ENCODE measurements at places on chromosomes 7 and 10.

DNA sequence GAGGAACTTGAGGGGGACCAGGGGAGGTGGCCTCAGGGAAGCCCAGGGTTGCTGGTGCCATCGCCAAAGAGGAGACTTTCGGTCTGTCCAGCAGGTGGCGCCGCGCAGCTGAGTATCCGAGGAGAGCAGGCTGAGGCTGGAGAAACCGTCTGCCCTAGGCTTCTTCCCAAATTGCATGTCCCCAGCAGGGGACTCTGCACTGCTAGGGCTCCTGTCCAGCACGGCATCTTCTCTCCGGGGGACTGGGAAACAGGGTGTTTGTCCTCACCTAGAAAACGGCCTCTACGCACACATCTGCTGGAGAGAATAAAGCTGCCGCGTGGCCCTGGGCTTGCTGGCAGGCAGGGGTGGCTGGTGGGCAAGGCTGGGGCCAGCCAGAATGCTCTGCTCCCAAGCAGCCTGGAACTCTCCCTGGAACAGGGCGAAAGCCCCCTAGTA, 161.9 kb downstream of the SH2D4B start:
- peak; percentile 12 for DNase-seq

DNA sequence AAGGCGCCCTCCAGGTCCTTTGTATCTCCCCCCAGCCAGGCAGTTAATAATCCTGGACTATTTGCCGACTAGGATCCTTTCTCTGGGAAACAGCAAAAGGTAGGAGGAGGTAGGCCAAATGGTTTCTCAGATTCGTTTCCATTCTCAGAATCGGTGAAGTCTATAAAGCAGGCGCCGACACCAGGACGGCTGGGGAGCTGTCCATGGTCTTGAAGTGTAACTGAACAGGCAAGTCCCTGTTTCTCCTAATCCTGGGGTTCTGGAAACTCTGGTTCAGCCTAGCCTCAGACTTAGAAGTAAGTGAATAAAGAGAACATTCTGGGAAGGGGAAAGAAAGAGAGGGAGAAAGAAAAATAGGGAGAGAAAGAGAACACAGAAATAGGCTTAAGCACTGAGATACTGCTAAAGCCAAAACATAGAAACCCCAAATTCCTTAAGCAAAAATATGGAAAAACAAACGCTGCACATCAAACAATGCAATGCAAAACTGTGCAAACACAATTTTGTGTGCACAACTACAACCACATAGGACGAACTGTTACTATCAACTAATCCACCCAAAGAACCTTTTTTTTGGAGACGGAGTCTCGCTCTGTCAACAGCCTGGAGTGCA, 11.1 kb upstream of the INA start:
- DNase-seq: no peak

- no peak for DNase-seq
Observed at GRCh38 chr7:139771001-139771956, 6.5 kb downstream of the HIPK2 start.

DNA sequence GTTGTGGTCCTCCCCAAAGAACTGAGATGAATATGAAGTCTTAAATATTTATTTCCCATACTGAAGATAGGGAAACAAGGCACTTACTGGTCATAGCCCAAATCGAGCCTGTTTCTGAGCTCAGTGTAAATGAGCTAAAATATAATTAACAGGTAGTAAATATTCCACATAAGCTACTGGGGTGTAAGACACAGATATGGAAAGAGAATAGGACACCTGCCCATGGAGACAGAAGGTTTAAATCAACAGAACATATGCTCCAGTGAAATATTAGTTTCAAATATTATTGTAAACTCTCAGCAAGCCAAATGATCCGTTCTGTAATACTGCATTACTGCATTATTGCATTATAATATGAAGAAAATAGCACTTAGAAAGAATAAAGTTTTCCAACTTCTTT, 537.9 kb downstream of the ANKRD7 start:
- DNase-seq: no peak

GRCh38 chr7:128003167-128003566, 28.1 kb downstream of the LRRC4 start:
- no peak for DNase-seq

DNA sequence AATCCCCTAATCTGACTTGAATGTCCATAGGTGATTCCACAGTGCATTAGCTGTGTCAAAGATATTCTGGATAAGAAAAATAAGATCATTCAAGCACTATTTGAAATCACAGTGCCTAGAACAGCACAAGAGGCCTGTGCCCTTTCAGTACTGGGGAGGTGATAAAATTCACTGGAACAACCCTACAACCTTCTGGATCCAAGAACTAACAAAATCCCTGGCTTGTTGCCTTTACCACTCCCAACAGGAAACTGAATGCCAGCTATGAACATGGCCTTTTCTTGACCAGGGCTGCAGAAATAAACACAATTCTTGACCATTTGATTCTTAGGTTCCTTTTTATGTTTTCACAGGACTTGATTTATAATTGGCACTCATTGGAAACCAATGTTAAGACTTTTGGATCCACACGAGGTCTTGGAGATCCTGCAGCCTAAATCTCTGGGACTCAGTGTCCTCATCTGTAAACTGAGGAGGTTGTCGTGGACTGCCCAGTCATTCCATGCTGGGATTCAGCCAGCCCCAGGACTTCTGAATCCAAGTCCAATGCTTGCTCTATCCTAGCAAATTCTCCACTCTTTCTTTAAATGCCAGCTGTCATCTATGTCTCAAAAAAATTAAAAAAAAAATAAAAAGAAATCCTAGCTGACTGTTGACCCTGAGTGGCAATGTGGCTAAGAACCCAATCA, 624.7 kb downstream of the KCNMA1 start:
- DNase-seq: no peak

GRCh38 chr10:72883861-72884260, 9.7 kb upstream of the OIT3 start:
- DNase-seq: no peak

- DNase-seq: peak; percentile 1
Observed at GRCh38 chr10:74502963-74503608, 323.3 kb upstream of the KAT6B start.

DNA sequence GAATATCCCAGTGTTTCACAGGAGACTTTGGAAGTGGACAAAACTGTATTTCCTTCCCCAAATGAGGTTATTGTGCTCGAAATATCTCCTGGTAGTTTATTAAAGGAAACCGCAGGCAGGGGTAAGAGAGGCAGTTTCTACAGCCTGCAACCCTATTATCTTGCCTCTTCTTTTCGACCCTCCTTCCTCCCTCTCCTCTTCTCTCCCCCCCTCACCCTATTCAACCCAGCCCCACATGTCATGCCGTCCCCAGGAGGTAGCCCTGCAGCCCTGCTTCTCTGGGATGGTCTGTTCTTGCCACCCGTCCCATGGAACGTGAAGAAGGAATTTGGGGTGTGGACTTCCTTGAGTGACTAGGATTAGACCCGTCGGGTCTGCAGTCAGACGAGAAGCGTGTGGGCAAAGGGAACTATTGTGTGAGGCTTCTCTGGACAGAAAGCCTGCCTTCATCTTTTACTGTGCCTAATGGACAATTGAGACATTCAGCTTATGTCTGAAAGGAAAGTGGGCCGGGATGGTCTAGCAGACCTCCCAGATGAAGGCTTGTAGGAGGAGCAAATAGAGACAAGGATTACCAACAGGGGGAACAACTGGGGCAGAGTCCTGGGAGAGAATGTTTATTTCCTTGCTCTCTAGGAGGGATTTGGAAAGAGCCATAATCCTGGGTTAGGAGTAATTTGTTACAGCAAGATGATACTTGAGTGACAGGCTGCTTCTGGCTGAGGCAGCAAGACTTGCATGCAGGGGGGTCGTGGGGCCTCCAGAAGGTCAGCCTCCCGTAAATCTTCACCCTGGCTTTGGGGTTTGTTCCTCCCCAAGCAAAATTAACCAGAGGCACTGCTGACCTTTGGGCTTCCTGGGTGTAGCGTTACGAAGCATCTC, 77.8 kb downstream of the TCF7L2 start:
- DNase-seq: no peak

GRCh38 chr10:111102359-111102837, 25.6 kb downstream of the ADRA2A start:
- peak; percentile 4 for DNase-seq

DNA sequence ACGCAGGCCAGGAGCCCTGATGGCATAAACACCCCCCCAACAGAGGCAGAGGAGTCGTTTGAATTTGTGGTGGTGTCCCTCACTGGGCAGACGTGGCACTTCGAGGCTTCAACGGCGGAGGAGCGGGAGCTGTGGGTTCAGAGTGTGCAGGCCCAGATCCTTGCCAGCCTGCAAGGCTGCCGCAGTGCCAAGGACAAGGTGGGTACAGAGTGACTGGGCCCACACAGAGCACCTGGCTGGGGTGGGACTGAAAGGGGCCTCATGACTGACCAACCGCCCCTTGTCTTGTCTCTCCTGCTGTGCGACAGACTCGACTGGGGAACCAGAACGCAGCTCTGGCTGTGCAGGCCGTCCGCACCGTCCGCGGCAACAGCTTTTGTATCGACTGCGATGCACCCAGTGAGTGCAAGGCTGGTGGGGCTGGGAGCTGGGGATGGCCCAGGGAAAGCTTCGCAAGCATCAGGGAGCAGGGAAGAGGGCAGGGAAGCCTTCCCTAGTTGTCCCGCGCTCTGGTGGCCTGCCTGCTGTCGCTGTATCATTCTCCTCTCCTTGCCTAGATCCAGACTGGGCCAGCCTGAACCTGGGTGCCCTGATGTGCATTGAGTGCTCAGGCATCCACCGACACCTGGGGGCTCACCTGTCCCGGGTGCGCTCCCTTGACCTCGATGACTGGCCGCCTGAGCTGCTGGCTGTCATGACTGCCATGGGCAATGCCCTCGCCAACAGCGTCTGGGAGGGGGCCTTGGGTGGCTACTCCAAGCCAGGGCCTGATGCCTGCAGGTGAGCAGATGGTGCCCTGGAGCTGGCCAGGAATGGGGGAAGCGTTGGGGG, 25.4 kb downstream of the GBX1 start:
- DNase-seq: no peak

GRCh38 chr10:29969255-29970011, 90.0 kb downstream of the JCAD start:
- DNase-seq: no peak

DNA sequence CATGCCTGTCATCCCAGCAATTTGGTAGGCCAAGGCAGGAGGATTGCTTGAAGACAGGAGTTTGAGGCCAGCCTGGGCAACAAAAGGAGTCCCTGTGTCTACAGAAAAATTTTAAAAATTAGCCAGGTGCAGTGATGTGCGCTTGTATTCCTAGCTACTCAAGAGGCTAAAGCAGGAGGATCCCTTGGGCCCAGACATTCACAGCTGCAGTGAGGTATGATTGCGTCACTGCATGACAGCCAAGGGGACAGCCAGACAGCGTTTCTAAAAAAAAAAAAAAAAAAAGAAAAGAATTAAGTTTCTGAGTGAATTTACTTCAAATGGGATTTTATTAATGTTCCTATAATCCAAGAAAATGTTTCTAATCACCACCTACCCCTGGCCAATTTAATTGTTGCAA, 87.4 kb upstream of the RNF148 start:
- no peak for DNase-seq

GRCh38 chr10:62467527-62467926, 93.4 kb downstream of the ZNF365 start:
- DNase-seq: no peak

- no peak for DNase-seq
Observed at GRCh38 chr7:137297551-137298463, 45.7 kb downstream of the PTN start.

DNA sequence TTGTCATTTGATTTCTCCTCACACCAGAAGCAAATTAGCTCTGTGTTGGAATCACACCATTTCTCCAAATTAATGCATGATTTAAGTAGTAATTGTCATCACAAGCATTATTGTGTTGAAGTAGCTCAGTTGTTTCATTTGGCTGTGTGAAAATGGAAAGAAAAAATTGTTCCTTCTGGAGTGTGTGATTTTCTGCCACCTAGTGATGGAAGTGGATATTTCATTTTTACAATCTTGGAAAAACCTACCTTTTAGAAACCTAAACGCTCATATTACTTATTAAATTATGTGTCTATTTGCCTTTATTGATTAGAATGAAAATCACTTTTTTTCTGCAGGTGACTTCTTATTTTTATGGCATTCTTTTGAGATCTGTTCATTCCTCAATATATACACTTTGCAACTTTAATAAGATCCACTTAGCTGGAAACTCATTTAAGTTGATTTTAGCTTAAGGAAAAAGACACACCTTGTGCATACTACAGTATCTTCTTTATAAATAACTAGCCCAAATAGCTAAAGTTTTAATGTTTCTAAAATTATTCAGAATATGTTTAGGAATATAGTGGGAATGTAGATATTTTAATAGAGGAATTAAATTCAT, 50.0 kb downstream of the SRI start:
- DNase-seq: no peak
